ENCODE measurements at places on chromosomes 6 and 20.
A peak's percentile ranks its signal among the peaks of the same experiment; 100 is the strongest.

- no peak for DNase-seq
These were observed at the start of gene PDE10A for GRCh38 chr6:165662749-165663376. Gene PDE10A, minus strand, starts transcription at chr6:165663241. Its CDS starts 430 bp downstream, at chr6:165662811.

GRCh38 chr20:4217349-4217841 lies 202.0 kb upstream of the RNF24 start:
- peak; percentile 65 for DNase-seq

GRCh38 chr20:19945732-19946670 lies 71.2 kb upstream of the NAA20 start:
- DNase-seq: peak; percentile 74

- no peak for DNase-seq
These were observed 889.5 kb downstream of the EYS start for GRCh38 chr6:64817525-64817924.

- DNase-seq: peak; percentile 16
These were observed 159.2 kb downstream of the CD109 start for GRCh38 chr6:73854998-73855718.

GRCh38 chr6:138824482-138825144 lies 28.7 kb downstream of the ECT2L start:
- no peak for DNase-seq

GRCh38 chr6:35776364-35777215 lies at the start of gene CLPSL2:
Gene CLPSL2, plus strand, starts transcription at chr6:35776598. Its CDS starts 21 bp downstream, at chr6:35776619.
- no peak for DNase-seq

GRCh38 chr6:31737315-31737990 lies 1.1 kb upstream of the CLIC1 start:
- DNase-seq: no peak

DNA sequence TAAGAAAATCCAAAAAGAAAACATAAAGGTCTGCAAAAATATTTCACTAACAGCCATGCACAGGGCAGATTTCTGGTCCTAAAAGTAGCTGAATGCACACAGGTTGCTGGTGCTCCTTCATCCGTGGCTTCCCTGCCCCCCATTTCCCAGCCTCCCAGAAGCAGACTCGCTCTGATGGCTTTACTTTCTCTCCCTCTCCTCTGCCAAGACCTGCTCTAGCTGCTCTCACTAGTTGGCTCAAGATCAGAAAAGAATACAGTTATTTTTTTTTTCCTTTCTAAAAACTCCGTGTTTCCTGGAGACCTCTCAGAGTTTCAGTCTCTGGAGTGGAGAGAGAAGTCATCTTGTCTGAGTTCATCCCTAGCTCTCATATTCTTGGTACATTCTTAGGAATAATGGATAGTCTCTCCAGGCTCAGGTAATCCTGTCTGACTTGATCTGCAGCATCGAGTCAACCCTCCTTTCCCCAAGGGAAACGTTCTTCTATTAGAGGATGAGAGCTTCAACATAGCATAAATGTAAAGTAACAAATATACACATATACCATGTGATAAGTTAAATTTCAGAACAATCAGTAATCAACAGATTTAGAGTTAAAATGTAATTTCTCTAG lies 214.2 kb downstream of the TBC1D7 start:
- DNase-seq: no peak

- DNase-seq: no peak
These were observed 21.2 kb downstream of the ROS1 start for GRCh38 chr6:117404548-117404947.

DNA sequence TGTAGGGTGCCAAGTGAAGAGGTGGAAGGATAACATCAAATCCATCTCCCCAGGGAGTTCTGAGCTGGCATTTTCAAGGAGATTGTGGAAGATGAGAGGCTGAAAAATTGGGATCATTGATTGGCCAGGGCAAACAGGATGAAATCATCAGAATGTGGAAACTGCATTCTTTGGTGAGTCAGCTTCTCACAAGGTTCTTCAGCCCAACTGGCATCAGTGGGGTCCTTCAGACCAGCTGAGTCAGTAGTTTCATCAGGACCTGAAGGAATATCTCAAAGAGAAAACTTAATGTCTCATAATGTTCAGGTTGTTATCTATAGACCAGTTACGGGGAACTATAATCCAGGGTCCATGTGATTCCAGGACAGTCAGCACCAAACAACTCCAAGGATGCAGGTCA lies 195.8 kb downstream of the HAO1 start:
- DNase-seq: no peak

DNA sequence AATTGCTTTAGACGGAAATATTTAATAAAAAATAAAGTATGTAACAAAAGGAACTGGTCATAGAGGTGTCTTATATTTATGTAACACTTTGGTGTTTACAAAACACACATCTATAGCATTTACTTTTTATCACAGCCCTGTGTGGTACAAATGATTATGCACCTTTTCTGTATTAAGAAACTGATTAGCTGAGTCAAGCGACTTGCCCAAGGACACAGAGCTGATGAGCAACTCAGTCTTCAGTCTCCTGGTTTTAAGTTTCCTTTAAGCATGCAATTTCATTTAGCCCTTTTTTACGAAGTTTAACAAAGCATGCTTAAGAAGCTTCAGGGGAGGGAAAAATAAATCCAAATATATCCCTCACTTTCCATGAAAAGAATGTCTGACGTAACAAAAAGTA lies 2.5 kb downstream of the DCDC2 start:
- no peak for DNase-seq

DNA sequence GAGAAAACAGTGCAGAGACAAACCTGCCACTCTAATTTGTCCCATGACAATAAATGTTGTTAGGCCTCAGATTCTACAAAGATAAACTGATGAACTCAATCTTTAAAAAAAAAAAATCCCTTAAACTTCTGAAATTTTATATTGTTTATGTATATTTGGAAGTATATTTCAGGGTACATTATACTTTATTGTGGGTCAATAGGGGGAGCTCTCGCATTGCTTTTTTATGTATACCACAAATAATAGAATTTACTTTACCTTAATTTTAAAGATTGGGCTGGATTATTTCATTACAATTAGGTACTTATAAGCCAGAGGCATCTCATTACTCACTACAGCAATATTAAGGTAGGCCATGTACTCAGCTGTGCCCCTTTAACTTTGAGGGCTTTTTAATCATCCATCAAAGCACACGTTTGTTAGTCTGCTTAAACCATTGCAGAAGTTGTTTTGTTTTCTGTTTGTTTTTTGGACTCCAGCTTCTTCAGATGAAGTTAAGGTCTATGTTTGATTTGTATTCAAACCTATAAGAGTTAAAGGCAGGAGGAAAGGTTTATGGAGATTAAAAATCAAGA lies 56.3 kb upstream of the EYA4 start:
- DNase-seq: no peak

GRCh38 chr6:8059129-8059528 lies 5.1 kb downstream of the BLOC1S5 start:
- no peak for DNase-seq

- peak; percentile 52 for DNase-seq
These were observed 1.1 kb downstream of the AMD1 start for GRCh38 chr6:110875548-110876169.

DNA sequence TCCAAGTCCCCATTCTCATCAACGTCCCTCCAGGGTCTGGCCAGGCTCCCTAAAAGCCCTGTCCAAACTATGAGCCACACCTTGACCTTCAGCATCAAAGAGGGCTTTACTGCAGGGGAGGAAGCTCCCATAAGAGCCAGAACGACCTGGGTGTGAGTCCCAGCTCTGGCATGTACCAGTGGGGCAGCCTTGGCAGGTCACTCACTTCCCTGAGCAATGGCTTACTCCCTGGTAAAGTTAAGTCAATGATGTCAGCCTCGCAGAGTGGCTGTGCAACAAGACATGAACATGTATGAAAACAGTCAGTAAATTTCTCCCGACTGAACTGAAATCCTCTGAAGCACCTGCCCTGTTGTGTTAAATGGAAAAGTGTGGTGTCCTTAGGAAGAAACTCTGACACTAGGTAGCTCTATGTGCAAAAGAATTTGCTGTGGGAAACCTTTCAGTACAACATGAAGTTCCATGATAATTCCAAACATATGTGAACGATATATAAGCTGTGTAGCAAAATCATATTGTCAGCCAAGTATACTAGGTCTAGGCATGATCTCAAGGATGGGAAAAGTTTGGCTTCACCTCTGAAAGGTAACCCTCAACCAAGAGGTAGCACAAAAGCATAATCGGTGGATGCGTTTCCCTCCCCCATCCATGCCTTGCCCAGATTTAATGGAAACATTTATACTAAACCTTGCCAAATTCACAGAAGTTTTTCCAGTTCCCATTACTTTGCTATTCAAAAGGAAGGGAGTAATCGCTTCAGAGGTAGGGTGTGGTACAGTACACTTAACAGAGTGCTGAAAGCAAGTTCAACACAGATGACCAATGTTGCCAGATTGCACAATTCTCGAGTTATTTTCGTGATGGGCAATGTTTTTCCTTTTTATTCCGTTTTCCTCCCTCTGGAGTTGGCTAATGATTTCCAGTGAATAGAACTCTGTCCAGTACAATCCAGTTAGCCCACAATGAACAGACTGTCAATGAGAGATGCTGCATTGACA lies 49.0 kb upstream of the RANBP9 start:
- no peak for DNase-seq

- DNase-seq: no peak
These were observed 207.8 kb downstream of the WDR27 start for GRCh38 chr6:169494038-169494437.

DNA sequence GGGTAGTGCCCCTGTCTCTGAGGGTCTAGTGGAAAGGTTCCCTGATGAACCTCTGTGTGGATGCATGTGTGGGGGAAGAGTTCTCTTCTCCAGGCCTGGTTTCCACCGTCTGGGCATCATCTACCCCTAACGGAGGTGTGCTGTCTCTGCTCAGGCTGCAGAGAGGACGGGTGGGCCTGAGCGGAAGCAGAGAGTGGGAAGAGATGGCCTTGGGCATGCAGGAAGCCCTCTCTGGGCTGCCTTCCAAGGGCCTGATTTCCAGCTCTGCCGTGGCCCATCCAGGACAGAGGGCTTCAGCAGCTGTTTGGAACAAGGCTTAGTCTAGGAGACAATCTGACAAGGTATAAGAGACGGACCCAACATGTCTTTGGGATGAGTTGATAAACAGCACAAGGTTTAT lies 220.1 kb upstream of the DTNBP1 start:
- no peak for DNase-seq

All from testis (tissue), 5 donors.